ENCODE measurements at places on chromosomes 4 and X. TPM values are rescaled to one million over a fixed set of nuclear protein-coding genes. Genes with fewer than 3 reads are reported as not detected.

- H3K36me3 ChIP-seq: no peaks in the 10 kb centered on the region
- no peak for DNase-seq
- no peak overlapping the region for H3K4me3 ChIP-seq
- H3K27me3 ChIP-seq: no peaks in the 10 kb centered on the region
These were observed 95.8 kb downstream of the MGST2 start for GRCh38 chr4:139761461-139761860.

MAGEB18 gene
- not detected for total RNA-seq

DNA sequence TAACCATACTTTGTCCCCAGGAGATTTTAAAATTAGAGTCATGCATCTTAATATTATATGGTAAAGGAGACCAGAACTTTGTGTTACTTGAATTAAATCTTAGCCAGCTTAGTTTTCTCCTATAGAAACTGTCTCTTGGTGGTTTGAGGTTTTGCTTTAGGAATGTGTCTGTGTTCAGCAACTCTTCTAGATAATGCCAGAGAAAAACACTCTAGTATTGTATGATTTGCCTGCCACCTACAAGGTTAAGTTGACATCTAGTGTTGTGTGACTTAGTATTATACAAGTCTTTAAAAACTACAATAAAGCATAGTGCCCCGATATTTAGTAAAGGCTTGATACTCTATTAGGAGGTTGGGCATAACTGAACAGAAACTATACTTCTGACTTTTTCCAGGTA is 2.1 kb downstream of the UGT8 start:
- DNase-seq: no peak
- H3K27me3 ChIP-seq: peaks cover 23% of the 10 kb centered on the region
- H3K4me1 ChIP-seq: no peaks in the 10 kb centered on the region
- no peaks in the 10 kb centered on the region for H3K36me3 ChIP-seq

DNA sequence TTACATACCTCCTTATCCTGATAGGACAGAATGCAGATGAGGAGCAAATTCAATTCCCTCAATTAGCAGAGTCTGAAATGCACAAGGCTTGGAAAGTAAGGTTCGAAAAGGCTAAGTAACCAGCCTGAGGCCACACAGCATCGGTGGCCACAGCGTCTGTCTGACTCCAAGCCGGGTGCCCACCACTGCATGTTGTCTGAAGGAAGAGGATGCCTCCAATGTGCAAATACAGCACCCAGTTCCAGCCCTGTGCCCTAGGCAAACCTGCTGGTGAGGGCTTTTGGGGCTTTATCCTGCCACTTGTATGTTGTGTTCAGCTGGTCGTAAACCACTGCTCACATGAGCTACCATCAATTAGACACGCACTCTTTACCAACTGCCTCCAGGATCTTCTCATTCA is 48.6 kb upstream of the PPP2R2C start:
- no peak overlapping the region for H3K27ac ChIP-seq
- no peak overlapping the region for H3K4me3 ChIP-seq
- no peaks in the 10 kb centered on the region for H3K27me3 ChIP-seq
- H3K36me3 ChIP-seq: no peaks in the 10 kb centered on the region
- no peak for DNase-seq

DNA sequence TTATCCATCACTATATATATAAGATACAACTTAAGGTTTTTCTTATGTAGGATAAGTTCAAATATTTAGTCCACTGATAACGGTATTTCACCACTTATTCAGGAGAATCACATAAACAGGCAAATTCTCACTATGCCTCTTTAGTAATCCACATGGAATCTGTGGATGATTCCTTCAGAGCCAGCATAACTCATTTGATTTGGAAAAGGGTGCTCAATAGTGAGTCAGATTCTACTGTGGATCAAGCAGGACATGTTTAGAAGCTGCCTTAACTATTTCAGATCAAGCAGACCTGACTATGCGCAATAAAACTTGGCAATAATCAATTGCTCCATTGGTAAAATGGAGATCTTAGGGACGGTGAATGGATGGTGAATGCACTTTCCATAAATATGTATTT is 184.1 kb downstream of the CBR4 start:
- no peak overlapping the region for H3K27ac ChIP-seq
- peaks cover 1% of the 10 kb centered on the region for H3K4me1 ChIP-seq
- H3K36me3 ChIP-seq: no peaks in the 10 kb centered on the region
- H3K4me3 ChIP-seq: no peak overlapping the region
- no peak for DNase-seq
- H3K27me3 ChIP-seq: peaks cover 12% of the 10 kb centered on the region

- H3K4me3 ChIP-seq: no peak overlapping the region
- H3K27ac ChIP-seq: no peak overlapping the region
- H3K36me3 ChIP-seq: no peaks in the 10 kb centered on the region
- DNase-seq: no peak
- H3K27me3 ChIP-seq: no peaks in the 10 kb centered on the region
- no peaks in the 10 kb centered on the region for H3K4me1 ChIP-seq
These were observed 178.1 kb upstream of the VEGFC start for GRCh38 chr4:176970853-176971252.

- no peak overlapping the region for H3K4me3 ChIP-seq
- H3K27me3 ChIP-seq: no peaks in the 10 kb centered on the region
- no peaks in the 10 kb centered on the region for H3K4me1 ChIP-seq
- DNase-seq: no peak
- H3K36me3 ChIP-seq: no peaks in the 10 kb centered on the region
These were observed 26.0 kb downstream of the KIT start for GRCh38 chr4:54683616-54684346.

DNA sequence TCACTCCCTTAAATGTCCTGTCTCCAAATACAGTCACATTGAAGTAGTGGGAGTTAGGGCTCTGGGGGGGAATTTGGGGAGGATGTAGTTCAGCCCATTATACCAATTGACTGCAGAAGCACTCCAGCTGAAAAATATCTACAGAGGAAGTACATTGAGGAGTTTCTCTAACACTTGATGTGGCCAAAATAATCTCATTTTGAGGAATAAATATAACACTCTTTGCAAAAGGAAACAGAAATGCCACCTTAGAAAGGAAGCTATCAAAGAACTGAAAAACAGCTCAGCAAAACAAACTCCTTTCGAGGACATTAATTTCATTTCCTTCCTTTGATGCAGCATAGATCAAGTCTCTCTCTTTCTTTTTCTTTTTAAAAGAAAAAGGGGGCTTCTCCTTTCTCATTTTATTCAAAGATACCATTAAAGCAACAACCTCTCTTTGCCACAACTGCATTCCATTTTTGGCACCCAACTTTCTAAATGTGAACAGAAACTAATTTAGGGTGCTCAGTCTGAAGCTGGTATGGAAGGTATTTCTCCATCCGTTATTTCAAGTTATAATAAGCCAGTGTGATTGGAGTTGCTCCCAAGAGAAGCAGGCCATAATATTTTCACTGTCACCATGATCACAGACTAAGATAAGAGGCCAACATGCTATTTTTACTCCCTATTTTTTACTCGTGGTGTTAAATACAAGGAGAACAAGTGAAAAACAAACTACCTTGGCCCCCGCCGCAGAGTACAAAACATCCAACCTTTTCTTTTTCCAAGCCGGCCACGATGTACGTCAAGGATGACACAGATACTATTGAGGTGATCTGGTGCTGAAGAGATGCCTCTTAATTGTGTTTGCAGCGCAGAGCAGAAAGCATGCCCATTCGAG is 230.4 kb upstream of the GATB start:
- H3K4me1 ChIP-seq: no peaks in the 10 kb centered on the region
- no peak overlapping the region for H3K4me3 ChIP-seq
- DNase-seq: no peak
- no peaks in the 10 kb centered on the region for H3K36me3 ChIP-seq
- H3K27me3 ChIP-seq: no peaks in the 10 kb centered on the region
- H3K27ac ChIP-seq: no peak overlapping the region

- H3K4me1 ChIP-seq: no peaks in the 10 kb centered on the region
- H3K27ac ChIP-seq: no peak overlapping the region
- no peak overlapping the region for H3K4me3 ChIP-seq
- DNase-seq: no peak
- H3K36me3 ChIP-seq: no peaks in the 10 kb centered on the region
These were observed 161.7 kb upstream of the RPL34 start for GRCh38 chr4:108458681-108459080.

SPIN2A gene
- total RNA-seq: 0.64 TPM

DNA sequence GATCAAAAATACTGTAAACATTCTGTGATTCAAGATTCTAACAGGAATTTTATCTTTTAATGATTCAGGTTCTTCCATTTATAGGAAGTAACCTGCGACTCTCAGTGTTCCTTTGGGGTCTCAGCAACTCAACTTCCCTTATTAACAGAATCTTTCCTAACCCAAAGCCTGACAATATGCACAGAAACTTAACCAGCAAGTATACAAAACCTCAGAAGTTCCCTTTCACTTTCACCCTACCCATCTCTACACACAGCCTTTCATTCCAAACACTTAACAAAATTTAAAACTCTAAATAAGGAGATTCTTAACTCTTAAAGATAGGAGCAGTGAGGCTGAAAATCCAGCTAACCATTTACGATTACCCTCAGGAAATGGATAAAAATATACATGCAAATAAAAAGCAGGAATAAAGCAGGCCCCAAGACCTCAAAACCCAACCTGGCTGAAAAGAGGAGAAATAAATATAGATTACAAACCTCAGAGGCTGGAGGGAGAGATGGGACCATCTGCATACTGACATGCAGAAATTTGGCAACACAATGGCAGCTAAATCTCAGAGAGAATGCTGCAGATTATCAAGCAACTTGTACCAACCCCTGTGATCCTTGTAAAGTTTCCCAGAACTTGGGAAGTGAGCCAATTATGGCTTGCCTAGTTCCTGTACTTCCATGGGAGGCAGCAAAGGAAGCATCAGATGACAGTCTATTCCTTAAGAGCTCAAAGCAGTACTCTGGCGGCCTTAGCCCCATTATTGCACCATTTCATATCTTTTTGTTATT is 101.0 kb downstream of the ATP11C start:
- peak; percentile 46 for DNase-seq
- H3K27ac ChIP-seq: no peak overlapping the region
- H3K36me3 ChIP-seq: no peaks in the 10 kb centered on the region
- H3K4me3 ChIP-seq: no peak overlapping the region
- no peaks in the 10 kb centered on the region for H3K4me1 ChIP-seq
- H3K27me3 ChIP-seq: no peaks in the 10 kb centered on the region

DNA sequence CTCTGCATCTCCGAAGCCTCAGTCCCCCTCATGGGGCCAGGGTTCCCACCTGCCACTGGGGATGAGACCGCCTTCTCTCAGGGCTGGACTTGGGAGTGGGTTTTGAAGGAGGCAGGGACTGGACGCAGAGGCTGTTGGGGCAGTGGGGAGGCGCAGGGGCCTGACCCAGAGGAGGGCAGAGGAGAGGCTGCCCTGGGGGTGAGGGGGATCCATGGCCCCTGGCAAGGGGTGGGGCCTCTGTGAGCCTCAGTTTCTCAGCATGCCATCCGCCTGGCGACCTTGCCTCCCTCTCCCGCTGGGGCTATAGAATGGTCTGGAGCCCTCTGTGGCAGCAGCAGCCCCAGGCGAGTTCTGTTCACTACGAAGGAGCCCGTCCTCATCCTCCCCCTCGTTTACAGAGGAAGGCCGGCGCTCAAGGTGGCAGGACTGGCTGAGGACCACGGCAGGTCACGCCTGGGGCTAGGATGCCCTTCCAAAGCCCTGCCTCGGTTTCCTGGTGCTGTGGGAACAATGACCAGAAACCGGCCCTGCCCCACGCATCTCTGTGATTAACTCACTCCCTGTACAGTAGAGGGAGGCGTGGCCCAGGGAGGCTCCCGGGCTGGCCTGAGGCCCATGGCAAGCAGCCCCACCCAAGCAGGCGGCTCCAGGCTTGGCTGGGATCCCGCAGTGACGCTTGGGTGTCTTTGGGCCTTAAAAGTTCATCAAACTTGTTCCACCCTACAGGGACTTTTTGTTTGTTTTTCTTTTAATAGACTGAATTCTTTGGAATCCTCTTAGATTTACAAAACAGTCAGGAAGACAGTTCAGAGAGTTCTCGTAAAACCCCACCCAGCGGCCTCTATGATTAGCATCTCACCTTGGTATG is 16.0 kb upstream of the SH3TC1 start:
- H3K4me1 ChIP-seq: peaks cover 14% of the 10 kb centered on the region
- peak; percentile 84 for DNase-seq
- H3K27me3 ChIP-seq: no peaks in the 10 kb centered on the region
- peak overlapping the region; percentile 28 for H3K27ac ChIP-seq
- no peaks in the 10 kb centered on the region for H3K36me3 ChIP-seq
- H3K4me3 ChIP-seq: no peak overlapping the region

GRCh38 chr4:73523126-73523525 is 41.6 kb downstream of the AFM start:
- H3K4me1 ChIP-seq: no peaks in the 10 kb centered on the region
- H3K36me3 ChIP-seq: no peaks in the 10 kb centered on the region
- no peak for DNase-seq
- no peaks in the 10 kb centered on the region for H3K27me3 ChIP-seq
- H3K4me3 ChIP-seq: no peak overlapping the region

DNA sequence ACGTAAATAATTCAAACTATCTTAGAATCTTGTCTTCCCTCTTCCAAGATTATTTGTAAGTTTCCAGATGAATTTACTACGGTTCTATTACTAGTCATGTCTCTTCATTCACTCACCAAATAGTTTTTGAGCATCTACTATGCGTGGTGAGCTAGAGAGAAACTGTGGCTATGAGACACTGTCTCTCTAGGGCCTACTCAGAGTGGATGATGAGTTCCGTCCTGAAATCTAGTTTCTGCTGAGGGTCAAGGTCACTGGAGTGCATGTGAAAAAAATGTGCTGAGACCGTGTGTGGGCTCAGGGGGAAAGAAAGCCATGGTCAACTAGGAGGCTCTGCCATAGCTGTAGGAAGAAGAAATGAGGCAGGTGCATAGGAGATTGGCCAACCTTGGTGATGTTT is 320.2 kb upstream of the GATB start:
- no peaks in the 10 kb centered on the region for H3K4me1 ChIP-seq
- DNase-seq: no peak
- H3K27ac ChIP-seq: no peak overlapping the region
- no peaks in the 10 kb centered on the region for H3K27me3 ChIP-seq

DNA sequence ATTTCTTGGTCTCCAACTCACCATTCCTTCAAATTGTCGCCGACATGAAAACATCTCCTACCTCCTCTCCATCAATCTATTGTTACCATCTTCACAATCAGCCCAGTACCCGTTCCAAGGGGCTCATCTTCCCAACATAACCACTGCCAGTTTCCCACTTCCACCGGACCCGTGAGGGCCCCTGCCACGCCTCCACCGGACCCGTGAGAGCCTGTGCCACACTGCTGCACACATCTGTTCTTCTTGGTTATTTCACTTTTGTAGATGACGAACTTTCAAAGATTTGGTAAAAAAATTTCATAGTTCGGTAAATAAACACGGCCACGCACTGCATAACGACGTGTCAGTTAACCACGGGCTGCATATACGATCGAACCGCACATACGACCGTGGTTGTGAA is 65.0 kb downstream of the FAT1 start:
- no peaks in the 10 kb centered on the region for H3K36me3 ChIP-seq
- no peak for DNase-seq
- no peaks in the 10 kb centered on the region for H3K4me1 ChIP-seq

DNA sequence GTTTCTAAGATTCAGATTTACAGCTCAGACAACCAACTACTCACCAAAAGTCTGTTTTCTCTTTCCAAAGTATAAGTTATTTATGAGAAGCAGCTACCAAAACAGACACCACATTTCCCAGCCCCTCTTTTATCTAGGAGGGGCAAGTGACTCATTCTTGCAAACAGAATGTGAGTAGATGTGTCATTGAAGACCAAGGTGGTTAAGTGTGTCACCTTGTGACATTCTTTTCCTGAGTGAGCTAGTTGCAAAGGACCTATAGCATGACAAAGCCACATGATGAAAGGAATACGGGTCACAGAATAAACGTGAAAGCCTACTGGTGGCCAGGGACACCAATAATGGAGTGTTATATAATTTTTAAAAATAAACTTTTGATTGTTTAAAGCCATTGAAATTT is 50.0 kb downstream of the SLC7A11 start:
- no peak for DNase-seq
- H3K27me3 ChIP-seq: no peaks in the 10 kb centered on the region
- H3K36me3 ChIP-seq: no peaks in the 10 kb centered on the region
- H3K4me3 ChIP-seq: no peak overlapping the region
- H3K4me1 ChIP-seq: peaks cover 12% of the 10 kb centered on the region
- H3K27ac ChIP-seq: no peak overlapping the region

LUZP4 gene
- total RNA-seq: not detected
